GM03348 (cell line): ENCODE measurements at places on chromosomes 5 and 9.

DNA sequence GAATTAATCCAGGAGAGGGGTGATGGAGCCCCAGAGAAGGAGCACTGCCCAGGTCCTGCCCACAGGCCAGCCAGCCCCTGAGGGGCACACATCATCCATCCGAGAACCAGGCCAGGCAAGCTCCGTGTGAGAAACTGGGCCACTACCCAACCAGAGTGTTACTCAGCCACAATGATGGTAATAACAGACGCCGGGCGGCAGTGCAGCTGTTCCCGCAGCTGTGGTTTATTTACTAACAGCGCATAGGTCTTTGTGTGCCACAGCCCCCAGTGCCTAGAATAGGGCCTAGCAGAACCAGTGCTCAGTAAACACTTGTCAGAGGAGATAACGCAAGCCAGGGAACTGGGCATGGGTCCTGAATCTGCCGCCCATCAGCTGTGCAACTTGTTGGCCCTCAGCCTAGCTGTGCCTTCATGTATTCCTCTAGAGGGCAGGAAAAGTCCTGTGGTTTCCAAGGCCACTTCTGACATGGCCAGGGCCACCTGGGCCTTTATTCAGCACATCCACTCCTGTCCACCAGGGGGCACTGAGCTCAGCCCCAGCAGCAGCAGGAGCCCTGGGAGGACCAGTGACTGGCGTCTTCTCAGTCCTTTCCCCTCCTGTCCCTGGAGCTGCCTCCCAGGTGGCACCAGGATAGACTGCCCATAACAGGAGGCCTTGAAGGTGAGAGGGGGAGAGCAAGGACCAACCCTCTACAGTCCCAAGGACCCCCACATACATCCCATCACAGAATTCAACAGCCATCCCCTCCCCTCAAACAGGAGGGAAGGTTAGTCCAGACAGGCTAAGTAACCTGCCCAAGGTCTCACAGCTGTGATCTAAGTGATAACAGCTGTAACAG, 2.1 kb downstream of the MXD3 start:
- DNase-seq, result peak; percentile 80

GRCh38 chr5:151202381-151203139, 21.3 kb downstream of the CCDC69 start:
- DNase-seq, result peak; percentile 41

DNA sequence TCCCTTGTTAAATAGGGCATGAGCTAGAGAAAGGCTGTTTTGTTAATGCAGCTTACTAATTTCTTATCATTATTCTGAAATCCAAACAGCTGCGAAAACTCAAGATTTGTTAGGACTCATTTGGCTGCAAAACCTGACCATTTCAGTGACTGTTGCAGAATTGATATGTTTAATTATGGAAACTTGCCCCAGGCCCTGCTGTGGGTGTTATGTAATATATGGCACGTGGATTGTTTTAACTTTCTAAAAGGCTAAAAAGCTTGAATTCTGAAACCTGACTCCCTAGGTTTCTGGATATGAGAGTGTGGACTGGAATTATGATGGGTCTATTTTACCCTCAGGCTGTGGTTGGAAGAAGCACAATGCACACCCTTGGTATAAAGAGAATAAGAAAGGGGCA, 4.4 kb downstream of the IL9 start:
- no peak for DNase-seq

- DNase-seq, result no peak
These were observed 464.5 kb downstream of the RASEF start for GRCh38 chr9:82598241-82599039.

DNA sequence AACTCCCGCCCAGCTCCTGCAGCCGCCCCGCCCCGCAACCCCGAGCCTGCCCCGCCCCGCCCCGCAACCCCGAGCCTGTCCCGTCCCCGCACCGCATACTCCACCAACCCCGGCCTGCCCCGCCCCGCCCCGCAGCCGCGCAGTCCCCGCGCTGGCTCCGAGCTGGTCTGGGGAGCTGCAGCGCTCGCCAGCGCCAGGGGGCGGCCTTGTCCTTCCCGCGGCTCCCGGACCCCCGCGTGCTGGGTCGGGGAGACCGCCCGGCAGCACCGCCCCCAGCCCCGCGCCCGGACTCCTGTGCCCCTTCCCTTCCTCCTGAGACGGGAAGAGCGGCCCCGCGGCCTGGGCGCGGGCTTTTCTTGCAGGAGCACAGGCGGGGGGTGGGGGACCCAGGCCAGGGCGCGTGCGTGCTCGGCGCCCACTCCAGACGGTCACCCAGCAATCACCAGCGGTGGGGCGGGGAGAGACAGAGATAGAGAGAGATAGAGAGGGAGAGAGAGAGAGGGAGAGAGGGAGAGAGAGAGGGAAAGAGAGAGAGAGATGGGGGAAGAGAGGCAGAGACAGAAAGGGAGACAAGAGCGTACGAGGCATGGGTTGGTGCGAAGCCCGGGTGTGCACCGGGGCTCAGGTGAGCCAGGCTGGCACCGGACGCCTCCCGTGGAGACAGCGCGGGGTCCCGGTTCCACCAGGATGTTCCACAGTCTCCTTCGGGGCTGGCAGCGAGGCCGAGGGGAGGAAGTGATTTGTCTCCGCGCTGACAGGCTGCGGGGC, 14.7 kb upstream of the TMEM250 start:
- peak; percentile 74 for DNase-seq

DNA sequence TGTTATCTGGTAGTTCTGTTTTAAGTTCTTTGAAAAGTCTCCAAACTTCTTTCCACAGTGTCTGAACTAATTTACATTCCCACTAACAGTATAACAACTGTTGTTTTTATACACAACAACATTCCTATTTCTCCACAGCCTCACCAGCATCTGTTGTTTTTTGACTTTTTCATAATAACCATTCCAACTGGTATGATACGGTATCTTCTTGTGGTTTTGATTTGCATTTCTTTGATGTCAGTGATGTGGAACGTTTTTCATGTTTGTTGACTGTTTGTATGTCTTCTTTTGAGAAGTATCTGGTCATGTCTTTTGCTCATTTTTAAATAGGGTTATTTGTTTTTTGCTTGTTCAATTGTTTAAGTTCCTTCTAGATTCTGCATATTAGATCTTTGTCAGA, 12.6 kb upstream of the GRAMD2B start:
- DNase-seq, result no peak

- no peak for DNase-seq
These were observed 73.8 kb upstream of the SGCD start for GRCh38 chr5:156253130-156253529.

DNA sequence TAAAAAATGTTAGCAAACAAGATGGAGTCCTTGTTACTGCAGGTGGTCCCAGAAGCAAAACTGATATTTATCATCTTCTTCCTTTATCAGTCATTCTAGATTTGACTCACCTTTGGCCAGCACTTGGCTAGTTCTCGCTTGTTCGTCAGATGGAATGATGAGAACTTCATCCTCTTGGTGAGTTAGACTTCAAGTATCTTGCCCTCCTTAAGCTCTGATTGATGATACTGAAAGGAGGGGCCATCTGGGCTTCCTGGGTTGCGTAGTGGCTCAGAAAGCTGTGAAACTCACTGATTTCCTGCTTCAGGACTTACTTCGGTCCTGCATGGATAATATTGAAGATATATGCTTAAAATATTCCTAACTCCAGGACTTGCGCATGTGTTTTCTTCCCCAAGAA, 1248.2 kb upstream of the CDH9 start:
- no peak for DNase-seq

DNA sequence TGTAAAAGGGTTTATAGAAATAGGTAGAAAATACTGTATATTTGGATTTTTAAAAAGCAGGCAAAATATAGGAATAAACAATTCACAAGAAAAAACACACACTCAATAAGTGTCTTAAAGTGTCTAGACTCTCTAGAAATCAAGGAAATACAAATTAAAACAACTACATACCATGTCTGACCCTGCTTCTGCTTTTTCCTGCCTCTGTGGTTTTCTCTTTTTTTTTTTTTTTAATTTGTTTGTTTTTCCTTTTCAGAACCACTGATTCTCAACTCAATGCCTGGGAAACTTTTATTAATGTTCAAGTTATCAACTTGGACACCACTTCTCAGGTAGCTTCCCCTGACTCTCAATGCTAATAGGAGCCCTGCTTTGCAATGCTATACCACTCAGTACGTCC, 25.5 kb upstream of the TAS2R1 start:
- no peak for DNase-seq

GRCh38 chr9:8261737-8262136, 462.2 kb upstream of the DMAC1 start:
- DNase-seq, result no peak

- DNase-seq, result no peak
These were observed 18.7 kb downstream of the CPLX2 start for GRCh38 chr5:175889910-175890684.

DNA sequence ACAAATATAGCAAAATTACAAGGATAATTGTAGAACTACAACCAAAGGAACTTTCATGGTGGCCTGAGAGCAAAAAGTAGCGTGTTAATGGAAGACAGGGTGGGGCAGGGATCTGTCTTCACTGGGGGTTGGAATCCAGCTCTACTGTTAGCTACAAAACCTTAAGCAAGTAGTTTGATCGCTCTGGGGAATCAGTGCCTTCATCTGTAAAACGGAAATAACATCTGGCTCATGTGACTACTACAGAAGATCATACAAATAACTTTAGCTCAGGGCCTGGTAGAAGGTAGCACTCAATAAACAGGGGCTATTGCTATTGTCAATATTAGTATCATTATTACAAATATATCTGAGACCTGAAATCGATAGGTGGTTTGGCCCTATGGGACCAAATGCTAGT, 40.4 kb downstream of the ZNF608 start:
- DNase-seq, result no peak

DNA sequence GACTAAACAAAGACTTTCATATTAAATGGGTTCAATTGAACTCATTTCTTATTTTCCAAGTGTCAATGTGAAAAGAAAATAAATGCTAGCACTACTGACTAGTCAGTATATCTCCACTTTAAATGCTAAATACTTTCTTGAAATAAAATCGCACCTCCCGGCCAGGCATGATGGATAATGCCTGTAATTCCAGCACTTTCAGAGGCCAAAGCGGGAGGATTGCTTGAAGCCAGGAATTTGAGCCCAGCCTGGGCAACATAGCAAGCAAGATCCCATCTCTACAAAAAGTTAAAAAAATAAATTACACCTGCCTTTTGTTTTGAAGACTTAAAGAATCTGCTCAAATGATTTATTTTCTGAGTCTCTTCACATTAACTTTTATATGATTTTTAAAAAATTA, 34.7 kb downstream of the WDR36 start:
- no peak for DNase-seq

- no peak for DNase-seq
These were observed 458.6 kb downstream of the ZSWIM6 start for GRCh38 chr5:61790678-61791077.

GRCh38 chr9:83707518-83707767, 315 bp downstream of the UBQLN1 start:
- peak; percentile 91 for DNase-seq

DNA sequence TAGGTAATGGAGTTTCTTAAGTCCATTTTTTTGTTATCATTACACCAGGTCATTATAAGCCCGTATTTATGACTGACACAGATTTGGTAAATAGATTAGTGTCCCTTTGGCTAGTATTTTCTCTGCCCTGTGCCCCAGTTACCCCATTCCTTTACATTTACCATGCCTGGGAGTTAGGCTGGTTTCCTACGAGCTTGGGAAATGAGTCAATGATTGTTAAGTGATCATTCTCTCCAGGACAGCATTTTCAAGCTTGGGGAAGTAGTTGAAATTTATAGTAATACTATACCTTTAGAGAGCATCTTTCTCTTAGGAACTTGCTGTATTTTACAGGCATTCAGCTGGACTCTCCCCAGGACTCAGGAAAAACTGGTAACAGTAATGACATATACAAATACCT, 573.1 kb downstream of the TLE4 start:
- no peak for DNase-seq

- DNase-seq, result no peak
These were observed 841 bp downstream of the ASB6 start for GRCh38 chr9:129640871-129641749.

DNA sequence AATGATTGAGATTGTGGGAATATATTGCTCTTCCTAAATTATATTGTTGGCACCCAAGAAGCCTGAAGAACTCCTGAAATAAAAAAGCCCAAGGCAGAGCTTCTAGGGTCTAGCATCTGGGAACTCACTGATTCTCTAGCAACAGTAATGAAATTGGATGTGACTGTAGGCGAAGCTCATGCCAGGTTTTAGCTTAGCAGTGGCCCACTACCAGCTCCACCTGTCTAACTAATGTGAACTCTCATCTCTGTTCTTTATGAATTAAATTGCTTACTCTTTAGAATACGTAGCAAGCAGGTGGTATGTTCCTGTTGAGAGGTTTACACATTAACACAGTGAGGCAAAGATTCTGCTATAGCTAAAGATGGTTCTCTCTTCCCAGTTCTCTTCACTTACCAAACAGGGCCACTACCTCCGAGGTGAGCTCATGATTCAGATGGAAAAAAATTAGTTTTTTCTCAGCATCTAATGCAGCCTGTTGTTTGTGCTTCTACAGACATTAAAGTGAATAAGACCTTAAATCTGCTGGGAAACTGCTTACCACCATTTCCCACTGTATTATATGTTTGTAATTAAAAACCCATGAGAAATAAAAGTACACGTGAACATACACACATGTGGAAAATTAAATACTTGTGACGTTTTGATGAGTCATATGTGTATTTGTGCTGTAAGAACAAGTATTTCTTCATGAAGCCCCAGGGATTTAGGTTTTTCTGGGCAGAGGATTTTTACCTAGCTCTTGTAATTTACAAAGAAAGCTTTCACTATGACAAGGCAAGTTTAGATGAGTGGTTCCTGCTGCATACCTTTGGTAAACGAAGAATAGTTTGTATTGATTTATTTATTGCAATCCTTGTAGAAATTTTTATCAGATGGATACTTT, 360.1 kb downstream of the KDM4C start:
- DNase-seq, result peak; percentile 14

DNA sequence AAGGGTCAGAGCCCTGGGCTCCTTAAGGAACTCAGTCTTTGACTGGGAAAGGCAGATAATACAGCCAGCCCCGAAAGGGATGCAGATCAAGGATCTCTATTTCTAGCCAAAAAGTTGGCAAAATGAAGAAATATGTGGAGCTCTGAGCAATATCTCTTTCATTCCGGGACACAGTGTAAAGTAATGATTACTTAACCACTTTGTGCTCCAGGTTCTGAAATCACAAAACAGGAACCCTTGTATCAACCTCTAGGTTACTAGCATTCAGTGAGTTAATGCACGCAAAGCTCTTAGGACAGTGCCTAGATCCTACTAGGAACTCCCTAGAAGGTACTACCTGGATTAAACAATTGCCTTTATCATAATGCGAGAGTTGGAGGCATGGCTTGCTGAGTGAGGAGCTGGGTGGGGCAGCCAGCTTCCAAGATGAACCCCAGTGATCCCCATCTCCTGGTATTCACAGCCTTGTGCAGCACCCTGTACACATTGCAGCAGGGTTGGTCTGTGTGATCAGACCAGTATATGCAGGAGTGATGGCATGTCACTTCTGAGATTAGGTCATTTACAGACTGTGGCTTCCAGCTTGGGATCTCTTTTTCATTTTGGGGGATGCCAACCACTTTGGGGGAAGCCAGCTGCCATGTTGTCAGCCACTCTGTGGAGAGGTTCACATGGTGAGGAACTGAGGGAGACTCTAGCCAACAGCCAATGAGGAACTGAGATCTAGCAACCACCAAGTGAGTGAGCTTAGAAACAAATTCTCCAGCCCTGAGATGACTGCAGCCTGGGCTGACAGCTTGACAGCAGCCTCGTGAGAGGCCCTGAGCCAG, 103.1 kb upstream of the SLC44A1 start:
- DNase-seq, result no peak

- DNase-seq, result no peak
These were observed 22.3 kb downstream of the KIAA1191 start for GRCh38 chr5:176339304-176339703.

GRCh38 chr9:136759001-136759400, 958 bp upstream of the LCN8 start:
- DNase-seq, result no peak

GRCh38 chr5:55191165-55191564, 18.2 kb upstream of the CDC20B start:
- no peak for DNase-seq
